ENCODE measurements at places on chromosomes 3 and 15. TPM values are rescaled to one million over a fixed set of nuclear protein-coding genes. Genes with fewer than 3 reads are reported as not detected.

The DCP1A gene
- 32.7 TPM for total RNA-seq

The ARHGEF3 gene
- 20.3 TPM for total RNA-seq

The TEX55 gene
- total RNA-seq: not detected

- no peaks in the 10 kb centered on the region for H3K27me3 ChIP-seq
- H3K4me3 ChIP-seq: no peak overlapping the region
- H3K4me1 ChIP-seq: no peaks in the 10 kb centered on the region
- no peak for DNase-seq
These were observed 36.5 kb downstream of the CDV3 start for GRCh38 chr3:133610031-133610430.

- H3K27ac ChIP-seq: no peak overlapping the region
- DNase-seq: no peak
- H3K36me3 ChIP-seq: peaks cover 49% of the 10 kb centered on the region
- H3K27me3 ChIP-seq: no peaks in the 10 kb centered on the region
- H3K4me3 ChIP-seq: no peak overlapping the region
These were observed 61.9 kb downstream of the TRPM7 start for GRCh38 chr15:50624616-50625168.

DNA sequence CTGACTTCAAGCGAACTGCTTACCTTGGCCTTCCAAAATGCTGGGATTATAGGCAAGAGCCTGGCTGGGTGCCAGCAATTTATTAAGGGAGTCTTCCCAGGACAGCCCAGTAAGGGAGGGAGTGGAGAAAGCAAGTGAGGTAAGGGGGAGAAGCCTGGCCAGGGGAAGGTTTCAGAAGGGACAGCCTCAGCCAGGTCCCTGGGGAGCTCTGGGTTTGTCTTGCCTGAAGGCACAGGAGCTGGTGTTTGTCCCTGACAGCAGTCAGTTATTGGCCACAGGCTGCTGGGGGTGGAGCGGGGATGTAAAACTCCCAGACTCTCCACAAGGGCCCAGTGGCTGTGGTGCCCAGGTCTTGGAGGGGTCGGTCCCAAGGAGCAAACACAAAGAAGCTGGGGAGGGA, 33.0 kb upstream of the CDCP1 start:
- H3K4me3 ChIP-seq: no peak overlapping the region
- no peaks in the 10 kb centered on the region for H3K36me3 ChIP-seq
- no peak for DNase-seq
- H3K4me1 ChIP-seq: peaks cover 59% of the 10 kb centered on the region
- H3K27ac ChIP-seq: peak overlapping the region; percentile 65
- H3K27me3 ChIP-seq: no peaks in the 10 kb centered on the region

GRCh38 chr3:72052841-72053409, 268.0 kb upstream of the PROK2 start:
- no peaks in the 10 kb centered on the region for H3K36me3 ChIP-seq
- no peaks in the 10 kb centered on the region for H3K4me1 ChIP-seq
- no peak overlapping the region for H3K4me3 ChIP-seq
- no peak for DNase-seq

GRCh38 chr3:16203031-16203430, 28.6 kb downstream of the GALNT15 start:
- H3K4me1 ChIP-seq: no peaks in the 10 kb centered on the region
- H3K27ac ChIP-seq: no peak overlapping the region
- no peak for DNase-seq
- H3K27me3 ChIP-seq: no peaks in the 10 kb centered on the region

- H3K27ac ChIP-seq: no peak overlapping the region
- no peaks in the 10 kb centered on the region for H3K27me3 ChIP-seq
- no peaks in the 10 kb centered on the region for H3K36me3 ChIP-seq
- peaks cover 14% of the 10 kb centered on the region for H3K4me1 ChIP-seq
- DNase-seq: no peak
These were observed 37.6 kb downstream of the PIAS1 start for GRCh38 chr15:68091743-68092142.

- no peak for DNase-seq
- H3K27me3 ChIP-seq: no peaks in the 10 kb centered on the region
- peak overlapping the region; percentile 97 for H3K27ac ChIP-seq
- no peaks in the 10 kb centered on the region for H3K4me1 ChIP-seq
These were observed 25.3 kb downstream of the LOXL1 start for GRCh38 chr15:73951601-73952000.

DNA sequence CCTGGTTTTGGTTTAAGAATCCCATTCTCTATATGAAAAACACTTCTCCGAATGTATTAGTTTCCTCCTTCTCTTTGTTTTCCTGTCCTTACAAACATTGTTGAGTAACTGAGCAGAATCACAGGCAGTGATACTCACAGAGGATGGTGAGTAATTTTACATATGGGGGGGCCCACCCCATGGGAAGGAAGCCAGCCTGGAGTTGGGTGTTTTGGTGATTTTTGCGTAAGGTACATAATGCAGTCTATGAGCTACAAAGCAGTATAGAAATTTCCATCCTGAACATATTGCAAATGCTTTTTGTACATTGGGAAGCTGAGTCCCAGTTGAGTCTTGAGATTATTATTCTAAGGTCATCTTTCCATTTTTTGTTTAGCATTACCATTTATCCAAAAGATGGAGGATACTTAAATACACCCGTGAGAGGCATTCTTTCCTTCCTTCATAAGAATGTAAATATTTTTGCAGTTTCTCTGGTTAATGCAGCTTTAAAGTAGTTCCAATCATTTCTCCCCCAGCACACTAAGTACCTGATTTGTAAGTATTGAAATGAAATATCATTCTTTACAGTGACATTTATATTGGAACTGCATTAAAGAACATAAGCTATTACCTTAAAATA, 476.8 kb downstream of the AGBL1 start:
- no peaks in the 10 kb centered on the region for H3K27me3 ChIP-seq
- no peaks in the 10 kb centered on the region for H3K36me3 ChIP-seq
- H3K4me1 ChIP-seq: no peaks in the 10 kb centered on the region
- H3K27ac ChIP-seq: no peak overlapping the region
- no peak overlapping the region for H3K4me3 ChIP-seq

GRCh38 chr15:66619152-66619903, 53.5 kb upstream of the LCTL start:
- H3K27ac ChIP-seq: no peak overlapping the region
- no peak overlapping the region for H3K4me3 ChIP-seq
- peaks cover 38% of the 10 kb centered on the region for H3K4me1 ChIP-seq
- peak; percentile 86 for DNase-seq
- no peaks in the 10 kb centered on the region for H3K27me3 ChIP-seq
- H3K36me3 ChIP-seq: no peaks in the 10 kb centered on the region

DNA sequence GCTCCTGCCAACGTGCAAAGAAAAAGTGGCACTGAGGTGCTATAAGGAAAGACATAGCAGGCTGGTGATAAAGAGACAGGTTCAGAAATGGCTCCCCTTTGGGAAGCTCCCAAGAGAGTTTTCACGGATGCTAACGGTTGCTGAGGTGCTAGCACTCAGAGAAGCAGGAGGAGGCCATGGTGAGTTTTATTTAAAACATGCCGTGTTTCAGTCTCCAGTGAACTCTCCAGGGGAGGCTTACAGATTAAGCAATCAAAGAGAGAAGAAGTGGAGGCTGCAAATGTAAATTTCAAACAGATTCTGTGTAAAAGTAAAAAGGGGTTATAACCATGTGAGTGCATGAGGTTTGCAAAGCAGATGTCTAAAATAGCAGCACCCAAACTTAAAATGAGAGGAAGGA, 346.2 kb downstream of the NTRK3 start:
- DNase-seq: no peak
- no peaks in the 10 kb centered on the region for H3K4me1 ChIP-seq
- no peaks in the 10 kb centered on the region for H3K27me3 ChIP-seq
- H3K36me3 ChIP-seq: no peaks in the 10 kb centered on the region
- H3K4me3 ChIP-seq: no peak overlapping the region
